Fibroblast of lung (primary cell): ENCODE measurements at places on chromosomes 6 and 20.

- DNase-seq = peak; percentile 20
Measured at GRCh38 chr6:75775219-75775618, 26.2 kb downstream of the MYO6 start.

- peak; percentile 28 for DNase-seq
Measured at GRCh38 chr6:21240709-21241108, 352.8 kb upstream of the SOX4 start.

- DNase-seq = no peak
Measured at GRCh38 chr6:156827382-156827781, 50.2 kb downstream of the ARID1B start.

DNA sequence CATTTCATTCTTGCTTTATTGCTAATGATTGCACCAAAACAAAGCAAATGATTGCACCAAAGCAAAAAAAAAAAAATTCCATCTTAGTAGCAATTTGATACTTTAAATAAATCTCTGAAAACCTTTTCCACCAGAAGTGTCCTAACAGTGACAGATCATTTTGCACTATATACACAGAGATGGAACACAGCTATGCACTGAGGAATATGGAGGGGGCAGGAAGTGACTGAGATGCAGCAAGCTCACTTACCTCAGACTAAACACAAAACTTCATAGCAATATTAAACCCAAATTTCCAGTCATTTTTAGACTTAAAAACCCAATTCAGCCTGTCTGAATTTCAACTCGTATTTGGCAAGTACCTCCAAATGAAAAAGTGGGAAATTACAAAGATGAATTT, 41.2 kb downstream of the HIVEP2 start:
- peak; percentile 45 for DNase-seq

- peak; percentile 24 for DNase-seq
Measured at GRCh38 chr20:57251344-57251743, 15.1 kb downstream of the BMP7 start.

GRCh38 chr6:124825564-124825963, 136.7 kb upstream of the RNF217 start:
- no peak for DNase-seq

- no peak for DNase-seq
Measured at GRCh38 chr6:100678027-100678426, 203.1 kb downstream of the ASCC3 start.
